ENCODE measurements at places on chromosomes 1 and 21.

GRCh38 chr1:19472174-19472573 is 13.2 kb downstream of the CAPZB start:
- DNase-seq = no peak

DNA sequence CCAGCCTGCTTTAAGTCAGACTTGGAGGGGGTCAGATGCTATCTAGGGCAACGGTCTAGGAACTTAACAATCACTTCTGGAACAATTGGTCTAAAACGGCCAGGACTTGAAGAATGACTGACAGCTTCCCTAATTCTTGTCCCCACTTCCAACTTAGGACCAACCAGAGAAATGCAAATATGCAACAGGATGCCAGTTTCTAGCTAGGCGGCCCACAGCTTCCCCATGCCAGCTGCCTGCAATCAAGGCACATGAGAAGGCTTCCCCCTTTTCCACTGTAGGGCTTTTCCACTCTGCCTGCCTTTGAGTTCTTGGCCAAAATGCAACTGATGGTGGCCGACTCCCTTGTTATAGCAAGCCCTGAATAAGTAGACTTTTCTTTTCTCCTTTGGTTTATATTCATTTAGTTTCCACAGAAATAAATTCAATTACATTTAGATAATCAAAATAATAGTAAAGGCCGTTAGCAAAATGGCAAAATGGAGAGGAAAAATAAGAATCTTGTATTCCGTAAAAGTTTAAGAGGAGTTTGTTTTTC is 80.9 kb downstream of the BACH1 start:
- no peak for DNase-seq

DNA sequence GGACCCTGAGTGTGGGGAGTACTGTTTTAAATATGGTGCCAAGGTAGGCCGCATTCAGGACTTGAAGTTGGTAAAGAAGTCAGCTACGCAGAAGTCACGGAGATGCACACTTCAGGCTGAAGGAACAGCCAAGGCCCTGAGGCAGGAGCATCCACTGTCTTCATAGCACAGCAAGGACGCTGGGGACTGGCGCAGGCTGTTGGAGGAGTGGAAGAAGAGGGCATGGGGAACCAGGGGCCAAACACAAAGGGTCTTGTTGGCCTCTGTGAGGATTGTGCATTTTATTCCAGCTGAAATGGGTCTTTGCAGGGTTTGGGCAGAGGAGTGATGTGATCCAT is 16.6 kb downstream of the DNAJC16 start:
- DNase-seq = no peak

GRCh38 chr1:43171312-43171875 is 696 bp downstream of the EBNA1BP2 start:
- no peak for DNase-seq

DNA sequence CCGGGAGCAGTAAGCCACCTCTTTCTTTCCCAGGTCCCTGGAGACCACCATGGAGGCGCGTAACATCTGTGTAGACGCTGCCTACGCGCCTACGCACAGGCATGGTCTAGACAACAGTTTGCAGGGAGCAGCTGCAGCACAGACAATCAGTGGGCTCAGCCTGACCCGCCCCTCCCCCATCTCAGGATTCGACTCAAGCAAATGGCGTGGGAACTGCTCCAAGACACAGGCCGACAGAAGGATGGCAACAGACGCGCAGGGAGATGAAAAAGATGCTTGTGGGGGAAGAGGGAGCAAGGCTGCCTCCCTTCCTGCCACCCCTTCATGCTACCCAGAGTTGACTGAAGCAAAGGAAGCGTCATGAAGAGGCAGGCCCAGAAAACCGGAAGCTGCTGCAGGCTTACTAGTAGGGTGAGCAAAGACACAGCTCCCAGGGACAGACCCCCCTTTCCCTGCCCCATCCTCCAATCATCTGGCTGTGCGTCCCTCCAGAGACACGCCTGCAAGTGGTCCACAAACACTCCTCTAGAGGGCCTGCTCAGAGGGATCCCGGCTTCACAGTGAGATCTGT is 19.5 kb downstream of the STK40 start:
- DNase-seq = peak; percentile 64

- no peak for DNase-seq
Measured at GRCh38 chr1:203518541-203518940, 24.6 kb downstream of the OPTC start.
